ENCODE measurements at places on chromosomes 7 and 10.

DNA sequence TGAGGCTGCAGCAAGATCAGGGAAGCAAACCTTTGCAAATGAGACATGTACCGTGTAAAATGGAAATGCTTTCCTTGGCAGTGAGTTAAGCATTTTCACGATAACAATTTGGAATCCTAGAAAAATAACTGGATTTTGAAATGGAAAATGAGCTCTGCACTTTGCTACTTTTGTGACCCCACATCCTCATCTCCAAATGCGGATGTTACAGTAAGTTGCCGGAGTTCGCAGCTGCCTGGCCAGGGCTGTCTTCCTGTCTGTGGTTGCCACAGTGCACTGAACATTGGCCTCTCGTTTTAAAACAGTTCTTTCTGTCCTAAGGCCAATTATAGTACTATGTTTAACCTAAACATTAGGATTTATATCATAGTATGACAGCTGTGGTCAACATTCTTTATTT, 136.2 kb upstream of the FZD8 start:
- DNase-seq, result no peak

GRCh38 chr7:124908259-124908658, 21.4 kb downstream of the POT1 start:
- DNase-seq, result no peak

- DNase-seq, result no peak
These were observed 553 bp downstream of the VDAC2 start for GRCh38 chr10:75211007-75211691.

- DNase-seq, result no peak
These were observed 32.9 kb downstream of the WIPI2 start for GRCh38 chr7:5222841-5223411.

DNA sequence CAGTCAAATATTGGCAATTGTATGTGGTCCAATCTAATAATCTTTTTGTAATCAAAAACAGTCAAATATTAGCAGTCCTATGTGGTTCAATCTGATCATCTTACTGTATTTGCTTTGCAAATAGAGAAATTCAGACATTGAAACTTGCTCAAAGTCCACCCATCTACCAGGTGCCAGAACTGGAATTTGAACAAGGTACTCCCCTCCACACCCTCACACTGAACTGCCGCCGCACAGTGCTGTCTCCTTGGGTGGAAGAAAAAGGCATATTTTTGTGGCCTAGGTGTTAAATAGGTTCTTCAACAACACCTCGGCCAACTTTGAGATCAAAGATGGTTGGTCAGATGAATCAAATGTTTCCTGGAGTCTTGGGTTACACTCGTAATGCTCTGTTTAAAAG, 544.2 kb upstream of the GALNT17 start:
- no peak for DNase-seq

DNA sequence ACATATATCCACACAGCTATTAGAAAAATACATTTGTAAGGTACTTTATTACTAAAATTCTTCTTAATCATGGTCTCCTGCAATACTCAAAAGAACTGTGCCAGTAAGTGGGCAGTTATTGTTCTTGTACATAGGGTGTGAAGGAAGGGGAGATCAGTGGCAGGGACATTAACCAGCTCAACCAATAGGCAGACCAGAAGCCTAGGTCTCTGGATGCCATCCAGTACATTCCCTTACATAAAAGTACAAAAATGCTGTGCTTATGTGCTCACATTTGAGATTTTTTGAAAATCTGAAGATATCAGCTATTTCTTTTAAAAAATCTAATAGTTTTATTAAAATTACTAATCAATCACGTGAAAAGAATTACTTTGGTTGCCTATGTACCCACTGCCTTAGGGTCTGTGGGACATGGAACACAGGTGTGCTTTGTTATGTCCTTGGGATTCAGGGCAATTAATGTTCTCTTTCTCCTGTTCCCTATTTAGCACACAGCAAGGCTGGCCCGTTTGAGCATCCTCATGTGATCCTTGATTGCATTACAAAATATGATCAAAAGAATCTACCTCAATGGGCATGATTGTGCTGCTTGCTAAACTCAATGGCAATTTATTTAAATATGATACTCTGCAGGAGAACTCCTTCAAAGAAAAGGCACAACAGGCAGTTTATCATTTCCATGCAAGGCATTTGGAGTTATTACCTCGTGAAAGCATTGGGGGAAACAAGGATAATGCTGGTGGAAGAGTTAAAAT, 22.7 kb downstream of the TWIST1 start:
- DNase-seq, result no peak

- no peak for DNase-seq
These were observed 1.8 kb downstream of the INPP5A start for GRCh38 chr10:132539431-132539839.

DNA sequence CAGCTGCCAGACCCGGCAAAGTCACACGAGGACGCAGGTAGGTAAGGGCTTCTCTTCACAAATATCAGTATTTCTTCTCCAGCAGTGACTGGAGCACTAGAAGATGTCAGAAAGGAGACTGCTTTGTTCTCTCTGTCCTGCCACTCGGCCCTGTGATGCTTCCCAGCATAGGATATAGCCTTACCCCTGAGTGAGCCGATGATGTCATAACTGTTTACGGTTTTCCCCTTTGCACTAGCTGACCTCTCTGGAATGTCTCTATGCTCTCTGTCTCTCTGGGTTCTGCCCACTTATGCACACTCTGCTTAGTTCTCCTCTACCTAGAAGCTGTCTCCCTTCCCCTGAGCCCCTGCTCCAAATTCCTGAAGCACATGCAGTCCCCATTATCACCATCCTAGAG, 167.5 kb upstream of the PODXL start:
- DNase-seq, result no peak

- no peak for DNase-seq
These were observed 906.2 kb downstream of the LRMDA start for GRCh38 chr10:76337641-76338040.

DNA sequence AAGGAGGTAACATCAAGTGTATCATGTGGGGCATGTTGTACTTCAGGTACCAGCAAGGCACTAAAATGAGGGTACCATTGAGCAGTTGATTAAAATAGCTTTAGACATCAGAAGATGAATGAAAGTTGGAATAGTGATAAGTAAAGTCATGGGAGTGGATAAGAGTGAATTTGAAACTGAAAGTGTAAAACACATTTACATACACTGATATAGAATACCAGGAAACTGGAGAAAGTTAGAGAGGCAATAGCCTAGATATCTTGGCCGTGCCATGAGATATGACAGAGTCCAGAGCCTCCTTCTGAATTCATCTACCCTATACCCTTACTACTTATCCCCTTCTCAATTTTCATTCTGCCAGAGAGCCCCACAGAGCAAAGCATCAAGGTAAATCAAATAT, 76.6 kb downstream of the GRM3 start:
- DNase-seq, result no peak

DNA sequence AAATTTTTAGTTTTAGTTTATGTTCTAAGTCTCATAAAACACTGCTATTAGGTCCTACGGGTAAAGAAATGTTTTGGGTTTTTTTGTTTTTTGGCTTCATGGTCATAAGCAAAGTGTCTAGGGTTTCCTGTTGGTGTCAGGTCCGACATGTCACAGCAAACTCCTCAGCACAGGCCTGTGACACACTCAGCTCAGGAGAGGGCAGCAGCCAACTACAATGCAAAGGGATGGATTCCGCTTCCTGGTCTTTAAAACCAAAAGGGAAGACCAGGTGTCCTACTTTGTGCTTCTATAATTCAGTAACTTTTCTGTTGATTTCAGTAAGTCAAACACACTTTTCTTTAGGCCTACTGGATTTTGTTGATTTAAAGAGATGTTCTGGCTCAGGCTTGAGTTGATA, 83.8 kb upstream of the MACROH2A2 start:
- no peak for DNase-seq

DNA sequence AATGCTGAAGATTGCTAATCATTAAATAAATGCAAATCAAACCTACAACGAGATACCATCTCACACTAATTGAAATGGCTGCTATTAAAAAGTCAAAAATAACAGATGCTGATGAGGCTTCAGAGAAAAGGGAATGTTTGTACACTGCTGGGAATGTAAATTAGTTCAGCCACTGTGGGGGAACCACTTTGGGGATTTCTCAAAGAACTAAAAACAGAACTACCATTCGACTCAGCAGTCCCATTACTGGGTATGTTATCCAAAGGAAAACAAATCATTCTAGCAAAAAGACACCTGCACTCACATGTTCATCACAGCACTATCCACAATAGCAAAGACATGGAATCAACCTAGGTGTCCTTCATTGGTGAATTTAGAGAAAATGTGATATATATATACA, 379.0 kb upstream of the CNTNAP2 start:
- no peak for DNase-seq

- DNase-seq, result no peak
These were observed 167.8 kb upstream of the MYO3A start for GRCh38 chr10:25766213-25766612.

GRCh38 chr7:49660976-49661375, 112.5 kb upstream of the VWC2 start:
- no peak for DNase-seq

GRCh38 chr10:83816942-83817341, 322.4 kb upstream of the GHITM start:
- DNase-seq, result no peak

DNA sequence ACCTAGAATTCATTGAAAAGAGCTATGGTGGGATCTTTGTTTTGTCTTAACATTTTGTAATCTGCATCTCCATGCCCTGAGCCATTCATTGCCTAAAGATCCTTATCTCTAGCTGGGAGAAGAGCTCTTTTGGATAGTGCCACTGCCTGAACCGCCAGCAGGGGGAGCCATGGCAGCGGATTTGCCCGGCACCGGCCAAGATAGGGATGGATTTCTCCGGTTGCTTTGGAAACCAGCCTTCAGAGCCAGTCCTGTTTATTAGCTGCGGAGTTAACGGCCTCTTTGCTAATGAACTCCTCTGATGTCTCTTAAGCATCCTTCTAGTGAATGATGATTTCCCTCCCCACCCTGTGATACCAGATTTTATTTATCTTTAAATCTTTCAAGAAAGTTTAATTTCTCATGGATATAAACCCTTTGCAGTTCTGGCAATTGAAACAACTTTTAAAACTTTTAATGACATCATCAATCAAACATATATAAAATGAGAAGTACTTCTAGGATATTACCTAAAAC, 58.2 kb upstream of the LYZL2 start:
- DNase-seq, result peak; percentile 36

- no peak for DNase-seq
These were observed 3.8 kb downstream of the LCOR start for GRCh38 chr10:96835899-96836298.

- no peak for DNase-seq
These were observed 121.3 kb downstream of the RGS10 start for GRCh38 chr10:119420950-119421875.

DNA sequence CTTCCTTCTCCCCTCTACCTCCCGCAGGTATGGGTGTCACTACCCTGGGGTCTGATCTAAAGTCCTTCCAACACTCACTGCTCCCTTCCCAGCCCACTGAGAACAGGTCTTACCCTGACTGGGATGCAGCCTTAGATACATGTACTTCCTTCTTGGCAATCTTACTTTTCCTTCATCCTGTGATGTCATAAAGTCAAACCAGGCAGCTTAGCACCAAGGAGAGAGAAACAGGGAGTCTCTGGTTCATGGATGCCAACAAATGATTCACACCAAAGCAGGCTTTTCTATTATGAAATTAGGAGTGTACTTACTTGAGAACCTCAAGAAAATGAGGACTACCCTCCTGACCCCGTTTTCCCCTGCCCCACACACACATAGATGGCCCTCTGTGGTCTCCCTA, 111.0 kb upstream of the KMT2E start:
- no peak for DNase-seq

DNA sequence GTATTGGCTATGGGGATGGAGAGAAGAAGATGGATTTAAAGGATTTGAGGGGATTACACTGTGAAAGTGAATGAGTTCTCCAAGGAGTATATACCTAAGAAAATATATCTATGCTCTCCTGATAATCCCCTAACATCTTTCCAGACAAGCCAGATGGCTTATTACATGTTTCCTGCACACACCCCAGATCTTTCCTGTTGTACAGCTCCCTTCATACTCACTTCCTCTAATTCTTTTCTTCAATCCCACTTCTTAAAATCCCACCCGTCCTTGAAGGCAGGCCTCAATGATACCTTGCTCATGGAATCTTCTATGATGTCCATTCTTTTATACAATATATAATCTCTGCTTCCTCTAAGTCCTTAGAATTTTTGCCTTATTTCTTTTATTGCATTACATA, 317.2 kb upstream of the DGKB start:
- DNase-seq, result no peak

GRCh38 chr7:135188298-135188984, 17.9 kb upstream of the CYREN start:
- DNase-seq, result no peak

- DNase-seq, result no peak
These were observed 174.5 kb downstream of the WDR37 start for GRCh38 chr10:1230592-1231275.

DNA sequence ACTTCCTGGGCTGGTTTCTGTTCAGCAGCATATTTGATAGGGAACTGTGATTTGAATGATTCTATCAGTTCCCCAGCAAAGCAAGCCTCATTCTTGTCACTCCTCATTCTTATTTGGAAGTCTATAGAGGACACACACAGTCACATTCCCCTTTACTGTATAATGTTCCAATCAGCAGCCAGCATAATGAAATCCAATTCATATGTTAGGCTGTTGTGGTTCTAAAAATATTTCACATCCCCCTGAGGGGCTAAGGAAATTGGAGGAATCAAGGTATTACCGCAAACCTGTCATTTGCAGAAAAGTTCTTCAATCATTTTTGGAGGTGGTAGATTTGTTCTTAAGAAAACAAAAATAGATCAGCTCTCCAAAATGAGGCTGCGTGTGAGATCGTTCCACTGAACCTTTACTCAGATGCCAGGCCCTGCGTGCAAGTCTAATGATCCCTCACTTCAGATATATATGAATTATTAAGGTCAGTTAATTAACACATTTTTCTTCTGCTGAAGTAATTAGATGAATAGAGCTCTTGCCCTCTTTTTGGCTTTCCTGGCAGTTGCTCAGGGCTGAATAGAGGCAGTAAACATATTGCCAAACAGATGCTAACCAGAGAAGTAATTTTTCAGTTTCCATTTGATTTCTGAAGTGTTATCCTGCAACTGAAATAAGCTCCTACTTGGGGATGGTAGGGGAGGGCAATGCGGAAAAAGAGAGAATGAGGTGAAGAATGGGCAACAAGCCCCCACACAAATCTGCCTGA, 31.8 kb downstream of the LSMEM1 start:
- DNase-seq, result no peak
